ENCODE measurements at places on chromosomes 2 and 18.

- no peak for DNase-seq
These were observed 21.0 kb upstream of the PDE1A start for GRCh38 chr2:182447863-182448262.

DNA sequence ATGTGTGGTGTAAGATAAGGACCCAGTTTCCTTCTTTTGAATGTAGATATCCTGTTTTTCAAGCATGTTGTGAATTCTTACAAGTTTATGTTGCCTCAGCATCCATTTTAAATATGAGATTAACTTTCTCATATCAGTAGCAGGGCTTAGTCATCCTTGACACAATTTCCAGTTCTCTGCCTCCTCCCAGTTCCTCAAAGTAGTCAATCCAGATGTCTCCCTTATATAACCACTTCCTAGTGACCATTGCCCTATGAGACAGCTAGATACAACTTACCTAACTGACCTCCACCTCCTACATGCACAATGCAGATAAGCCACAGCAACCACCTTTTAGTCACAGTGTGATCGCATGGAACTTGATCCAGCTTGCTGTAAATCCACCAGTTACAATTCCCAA is 269.2 kb upstream of the ZNF521 start:
- no peak for DNase-seq

- DNase-seq: no peak
These were observed 87.7 kb downstream of the PRKRA start for GRCh38 chr2:178363252-178363651.

DNA sequence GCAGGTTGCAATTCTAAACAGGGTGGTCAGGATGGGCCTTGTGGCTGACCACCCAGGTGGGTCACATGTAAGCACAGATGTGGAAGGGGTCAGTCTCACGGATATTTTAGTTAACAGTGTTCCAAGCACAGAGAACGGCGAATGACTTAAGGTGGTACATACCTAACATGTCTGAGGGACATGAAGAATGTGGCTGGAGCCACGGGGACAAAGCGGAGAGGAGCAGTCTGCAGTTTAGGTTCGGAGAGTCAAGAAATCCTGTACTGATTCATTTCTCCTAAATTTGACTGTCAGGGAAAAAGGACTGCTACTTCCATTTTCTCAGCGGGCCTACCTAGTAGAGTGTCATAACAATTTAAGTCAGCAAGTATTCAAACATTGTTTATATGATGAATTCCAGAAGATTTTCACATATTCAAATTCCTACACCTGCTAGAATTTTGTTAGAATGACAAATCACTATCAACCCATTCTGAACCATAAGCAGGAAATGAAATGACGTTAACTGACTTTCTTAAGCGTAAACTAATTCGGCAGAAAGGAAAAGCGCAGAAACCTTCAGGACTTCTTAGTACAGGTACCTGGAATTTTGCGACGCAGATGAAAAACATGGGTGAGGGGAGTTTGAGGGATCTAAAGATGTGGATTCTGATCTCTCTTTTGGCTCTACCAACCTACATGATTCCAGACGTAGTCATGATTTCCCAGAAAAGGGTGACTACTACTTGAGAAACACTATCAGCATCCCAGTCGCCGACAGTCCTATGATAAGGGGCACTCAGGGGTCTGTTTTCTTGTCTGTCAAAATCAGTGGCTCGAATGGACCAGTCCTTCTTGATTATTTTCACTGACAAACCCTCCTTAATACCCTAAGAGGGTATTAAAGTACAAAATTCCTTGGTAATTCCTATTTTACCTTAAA is 41.3 kb downstream of the PTPN2 start:
- no peak for DNase-seq

- DNase-seq: no peak
These were observed 77.4 kb downstream of the MERTK start for GRCh38 chr2:111975819-111976218.

- no peak for DNase-seq
These were observed 62.0 kb downstream of the GYPC start for GRCh38 chr2:126717928-126718327.

DNA sequence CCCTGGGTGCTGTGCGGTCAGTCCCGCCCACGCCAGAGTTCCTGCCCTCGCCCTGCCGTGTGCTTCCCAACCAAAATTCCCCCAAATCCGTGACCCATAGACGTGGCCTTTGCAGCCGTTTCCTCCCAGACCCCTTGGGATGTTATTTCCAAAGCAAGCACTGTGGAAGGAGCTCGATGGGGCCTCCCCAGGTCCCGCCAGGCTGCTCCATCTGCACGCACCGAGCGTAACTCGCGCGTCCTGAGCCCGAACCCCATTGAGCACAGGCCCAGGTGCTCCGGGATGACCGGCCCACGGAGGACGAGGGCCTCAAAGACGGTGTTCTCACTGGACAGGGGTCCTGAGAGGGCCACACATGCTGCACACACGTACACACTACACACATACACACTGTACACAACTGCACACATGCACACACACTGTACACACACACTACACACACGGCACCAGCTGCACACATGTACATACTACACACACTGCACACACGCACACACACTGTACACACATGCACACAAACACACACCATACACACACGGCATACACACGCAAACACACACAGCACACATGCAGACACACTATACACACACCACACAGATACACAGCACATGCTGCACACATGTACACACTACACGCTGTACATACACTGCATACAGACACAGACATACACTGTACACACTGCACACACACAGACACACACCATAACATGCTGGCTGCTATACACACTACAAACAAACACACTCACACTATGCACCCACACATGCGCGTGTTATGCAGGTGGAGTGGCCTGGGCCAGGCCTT is 431.2 kb upstream of the SALL3 start:
- DNase-seq: no peak

- no peak for DNase-seq
These were observed 87.5 kb downstream of the TCF4 start for GRCh38 chr18:55500316-55501086.

- DNase-seq: no peak
These were observed 10.9 kb downstream of the RBMS1 start for GRCh38 chr2:160482673-160483072.

DNA sequence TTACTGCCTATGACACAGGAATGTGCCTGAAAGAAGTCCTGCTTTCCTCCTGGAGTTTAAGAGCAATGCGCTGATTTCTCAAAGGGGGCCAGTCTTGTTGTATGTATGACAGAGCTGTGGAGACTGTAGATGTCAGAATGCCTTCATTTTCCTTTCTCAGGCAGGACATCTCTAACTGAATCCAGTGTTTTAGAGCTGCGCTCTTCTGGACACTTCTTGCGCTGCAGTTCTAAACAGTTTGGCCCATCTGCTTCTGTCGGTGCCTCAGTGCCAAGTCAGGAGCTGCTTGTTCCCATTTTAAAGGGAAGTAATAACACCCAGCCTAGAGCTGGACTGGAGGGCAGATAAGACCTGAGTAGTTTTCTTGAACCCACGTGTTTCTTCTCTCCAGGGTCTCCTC is 91.4 kb downstream of the ESCO1 start:
- DNase-seq: no peak

DNA sequence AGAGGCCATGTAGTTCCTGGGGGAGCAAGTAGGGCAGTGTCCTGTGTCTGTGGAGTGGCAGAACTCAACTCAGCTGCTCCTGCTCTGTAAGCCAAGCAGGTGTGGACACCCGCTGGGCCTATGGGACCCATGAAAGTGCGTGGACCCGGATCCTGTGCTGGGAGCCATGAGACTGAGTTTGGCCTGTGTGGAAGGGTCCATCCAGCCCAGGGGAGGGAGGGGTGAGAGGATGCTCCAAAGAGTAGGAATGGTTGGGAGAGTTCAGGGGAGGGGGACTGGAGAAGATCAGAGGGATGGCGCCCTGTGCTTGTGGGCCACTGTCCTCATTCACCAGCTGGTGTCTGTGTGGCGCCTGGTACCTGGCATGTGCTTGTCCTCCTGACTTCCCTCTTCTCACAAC is 226.4 kb upstream of the HS6ST1 start:
- no peak for DNase-seq

DNA sequence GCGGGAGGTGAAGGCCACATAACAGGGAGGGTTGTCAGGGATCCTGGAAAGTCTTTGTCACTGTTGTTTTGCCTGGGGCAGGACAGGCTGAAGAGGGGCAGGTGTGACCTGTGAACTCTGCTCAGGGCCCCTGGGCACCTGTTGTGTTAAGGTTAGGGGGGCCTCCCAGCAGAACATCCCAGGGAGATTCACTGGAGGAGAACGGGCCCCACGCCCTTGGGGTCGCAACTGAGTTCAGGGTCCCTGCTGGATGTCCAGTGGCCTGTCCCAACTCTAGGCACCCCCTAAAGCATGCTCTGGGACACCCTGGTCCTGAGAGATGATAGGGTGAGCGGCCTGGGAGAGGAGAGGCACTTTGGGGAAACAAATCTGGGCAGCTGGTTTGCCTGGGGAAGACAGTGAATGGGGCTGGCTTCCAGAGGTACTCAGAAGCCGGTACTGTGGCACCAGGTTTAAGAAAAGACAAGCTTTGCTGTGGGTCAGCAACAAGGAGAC is 22.9 kb downstream of the GPR35 start:
- no peak for DNase-seq

DNA sequence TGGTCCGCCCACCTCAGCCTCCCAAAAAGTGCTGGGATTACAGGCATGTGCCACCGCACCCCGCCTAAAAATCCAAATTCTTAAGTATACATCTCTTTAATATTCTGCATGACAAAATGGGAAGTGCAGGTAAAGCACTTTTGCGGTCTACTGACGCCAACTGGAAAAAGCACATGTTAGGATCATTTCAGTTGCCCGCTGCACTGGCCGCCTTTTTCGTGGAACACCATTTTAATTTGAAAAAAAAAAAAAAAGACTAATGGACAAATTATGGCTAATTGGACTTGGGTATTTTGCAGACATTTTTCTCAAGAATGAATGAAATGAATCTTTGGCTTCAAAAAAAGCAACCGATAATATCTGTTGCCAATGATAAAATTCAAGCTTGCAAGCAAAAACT is 129.3 kb upstream of the GPC1 start:
- no peak for DNase-seq

GRCh38 chr2:122863532-122863931 is 1108.1 kb downstream of the TSN start:
- DNase-seq: no peak

DNA sequence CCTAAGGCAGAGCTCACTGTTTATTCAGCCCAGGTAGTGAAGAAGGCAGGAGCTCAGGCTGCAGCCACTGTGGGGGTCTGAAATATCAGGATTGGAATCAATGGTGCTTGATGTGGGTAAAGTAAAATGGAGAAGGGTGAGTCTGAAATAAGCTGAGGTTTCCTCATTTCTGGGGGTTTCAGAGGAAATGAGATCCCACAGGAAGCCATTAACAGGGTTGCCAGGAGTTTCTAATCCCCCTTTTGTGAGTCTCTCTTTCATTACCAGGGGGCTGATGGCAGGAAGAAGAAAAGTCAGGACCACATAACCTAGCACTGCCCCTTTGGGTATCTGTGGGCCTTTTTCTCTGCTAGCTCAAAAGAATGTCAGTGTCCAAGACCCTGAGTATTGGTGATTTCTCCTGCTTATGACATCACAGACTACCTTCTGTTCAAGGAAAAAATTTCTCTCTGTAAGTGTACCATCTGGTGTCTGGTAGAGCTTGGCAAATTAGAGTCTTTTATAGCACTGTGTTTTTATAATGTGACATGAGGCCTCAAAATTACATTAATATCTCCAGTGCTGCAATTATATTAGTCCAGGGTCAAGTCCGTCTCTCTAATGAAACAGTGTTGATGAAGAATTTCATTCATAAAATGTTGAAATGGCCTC is 56.0 kb downstream of the LBH start:
- DNase-seq: no peak

DNA sequence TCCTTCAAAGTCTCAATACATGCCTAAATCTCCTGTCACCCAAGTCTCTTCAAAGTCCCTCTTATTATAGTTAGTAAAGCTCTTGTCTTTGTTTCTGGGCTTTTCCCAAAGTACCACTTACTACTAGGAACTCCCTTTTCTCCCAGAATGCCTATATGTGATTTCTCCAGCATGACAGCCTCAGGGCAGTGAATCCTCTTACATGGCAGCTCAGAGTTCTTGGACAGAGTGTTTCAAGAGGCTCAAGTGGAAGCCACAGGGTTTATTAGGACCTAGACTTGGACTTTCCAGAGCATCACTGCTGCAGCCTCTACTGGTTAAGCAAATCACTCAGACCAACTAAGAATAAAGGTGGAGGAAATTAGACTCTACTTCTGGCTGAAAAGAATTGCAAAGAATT is 98.9 kb downstream of the CSRNP3 start:
- no peak for DNase-seq

GRCh38 chr2:33598561-33599174 is 431 bp downstream of the FAM98A start:
- peak; percentile 4 for DNase-seq

DNA sequence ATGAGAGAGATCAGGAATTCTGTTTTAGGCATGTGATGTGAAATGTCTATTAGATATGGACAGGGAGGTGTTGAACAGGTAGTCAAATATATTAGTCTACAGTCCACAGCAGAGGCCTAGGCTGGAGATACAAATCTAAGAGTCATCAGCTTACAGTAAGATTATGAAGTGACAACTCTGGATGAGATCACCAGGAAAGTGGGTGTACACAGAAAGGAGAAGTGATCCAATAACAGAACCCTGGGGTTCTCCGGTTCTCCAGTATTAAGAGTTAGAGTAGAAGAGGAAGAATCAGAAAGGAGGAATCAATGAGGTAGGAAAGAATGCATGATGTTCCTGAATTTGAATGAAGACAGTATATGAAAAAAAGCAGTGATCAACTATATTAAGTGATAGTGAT is 362.3 kb downstream of the FIGN start:
- DNase-seq: no peak

DNA sequence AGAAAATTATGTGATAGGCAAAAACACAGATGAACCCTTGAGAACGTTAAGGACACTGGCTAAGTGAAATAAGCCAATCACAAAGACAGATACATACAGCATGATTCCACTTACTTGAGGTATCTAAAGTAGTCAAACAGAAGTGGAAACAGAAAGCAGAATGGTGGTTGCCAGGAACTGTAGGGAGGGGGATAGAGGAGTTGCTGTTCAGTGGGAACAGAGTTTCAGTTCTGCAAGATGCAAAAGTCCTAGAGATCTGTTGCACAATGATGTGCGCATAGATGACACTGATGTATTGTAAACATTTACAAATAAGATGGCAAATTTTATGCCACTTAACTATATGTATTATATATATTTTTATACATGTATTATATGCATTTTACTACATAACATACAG is 59.7 kb downstream of the POLE4 start:
- DNase-seq: no peak

DNA sequence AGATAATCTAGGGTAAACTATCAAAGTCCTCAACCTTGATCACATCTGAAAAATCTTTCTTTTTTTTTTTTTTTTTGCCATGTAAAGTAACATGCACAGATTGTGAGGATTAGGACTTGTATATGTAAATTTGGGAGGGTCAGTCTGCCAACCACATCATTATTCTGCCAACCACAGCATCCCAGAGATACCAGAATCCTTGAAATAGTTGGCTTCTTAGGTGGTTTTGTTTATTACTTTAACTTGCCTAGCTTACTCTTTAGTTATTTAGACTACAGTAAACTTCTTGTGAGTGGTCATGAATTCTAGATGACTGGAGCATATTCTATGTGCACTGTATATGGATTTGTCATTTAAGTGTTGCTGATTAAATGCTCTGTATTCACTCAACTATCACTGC is 242.1 kb upstream of the RBMS1 start:
- no peak for DNase-seq

- no peak for DNase-seq
These were observed 42.1 kb downstream of the NOP58 start for GRCh38 chr2:202307690-202308089.

All from activated naive CD4-positive, alpha-beta T cell (primary cell).